ENCODE measurements at places on chromosomes 3 and 15.

- no peaks in the 10 kb centered on the region for H3K27me3 ChIP-seq
- no peaks in the 10 kb centered on the region for H3K4me1 ChIP-seq
- no peak overlapping the region for H3K4me3 ChIP-seq
- DNase-seq: no peak
- H3K36me3 ChIP-seq: no peaks in the 10 kb centered on the region
- H3K27ac ChIP-seq: no peak overlapping the region
Measured at GRCh38 chr15:92184679-92185230, 208.9 kb upstream of the ST8SIA2 start.

DNA sequence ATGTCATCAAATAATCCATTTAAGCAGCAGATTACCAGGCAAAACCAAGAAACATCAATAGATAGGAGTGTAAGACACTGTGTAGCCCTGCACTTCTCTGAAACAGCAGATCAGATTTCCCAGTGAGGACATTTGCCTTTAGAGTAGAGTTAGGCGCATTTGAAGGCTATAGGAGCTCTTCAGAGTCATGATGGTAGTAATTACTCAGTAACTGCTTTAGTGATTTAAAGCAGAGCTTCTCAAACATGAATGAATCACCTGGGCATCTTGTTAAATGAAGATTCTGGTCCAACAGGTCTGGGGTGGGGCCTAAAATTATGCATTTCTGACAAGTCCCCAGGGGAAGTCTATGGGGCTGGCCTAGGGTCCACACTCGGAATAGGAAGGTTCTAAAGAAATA, 36.9 kb downstream of the THRB start:
- no peaks in the 10 kb centered on the region for H3K4me1 ChIP-seq
- DNase-seq: no peak
- H3K36me3 ChIP-seq: no peaks in the 10 kb centered on the region
- H3K27me3 ChIP-seq: no peaks in the 10 kb centered on the region

- H3K4me1 ChIP-seq: no peaks in the 10 kb centered on the region
- no peak overlapping the region for H3K4me3 ChIP-seq
- no peak overlapping the region for H3K27ac ChIP-seq
Measured at GRCh38 chr15:35320158-35320780, 225.7 kb downstream of the DPH6 start.

GRCh38 chr3:157958457-157958856, 147.8 kb downstream of the SHOX2 start:
- no peak overlapping the region for H3K27ac ChIP-seq
- H3K4me1 ChIP-seq: no peaks in the 10 kb centered on the region
- no peaks in the 10 kb centered on the region for H3K36me3 ChIP-seq
- no peak overlapping the region for H3K4me3 ChIP-seq

DNA sequence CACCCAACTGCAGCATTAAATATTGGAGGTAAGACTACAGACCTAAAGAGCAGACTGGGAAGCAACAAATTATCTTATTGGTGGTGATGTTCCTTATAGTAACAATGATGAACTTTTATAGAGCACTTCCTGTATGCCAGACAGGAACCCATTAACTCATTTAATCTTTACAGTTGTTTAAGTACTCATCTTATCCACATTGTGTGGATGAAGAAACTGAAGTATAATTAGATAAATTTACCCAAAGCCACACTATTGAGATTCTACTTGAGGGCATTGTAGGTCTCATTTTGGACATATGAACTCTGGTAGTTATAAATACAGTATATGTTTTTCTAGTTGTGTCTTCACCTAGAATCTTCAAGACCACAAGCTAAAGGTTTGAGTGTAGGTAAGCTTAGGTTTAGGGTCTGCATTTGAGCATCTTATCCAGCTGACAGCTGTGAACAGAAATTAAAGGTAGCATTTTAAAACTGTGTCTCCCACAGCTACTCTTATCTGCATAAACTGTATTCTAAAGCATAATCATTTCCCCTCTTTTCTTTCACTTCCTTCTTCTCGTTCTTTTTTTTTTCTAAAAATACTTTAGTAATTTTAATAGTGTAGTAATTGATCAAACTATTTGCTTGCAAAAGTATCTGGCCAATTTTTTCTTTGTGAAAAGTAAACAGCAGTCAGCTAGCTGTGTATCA, 138.2 kb downstream of the UBE2E2 start:
- H3K27ac ChIP-seq: no peak overlapping the region
- H3K4me1 ChIP-seq: peaks cover 1% of the 10 kb centered on the region
- DNase-seq: no peak
- H3K4me3 ChIP-seq: no peak overlapping the region

- H3K4me3 ChIP-seq: no peak overlapping the region
- no peaks in the 10 kb centered on the region for H3K4me1 ChIP-seq
- no peak for DNase-seq
- no peaks in the 10 kb centered on the region for H3K36me3 ChIP-seq
- H3K27me3 ChIP-seq: no peaks in the 10 kb centered on the region
Measured at GRCh38 chr3:88137836-88138235, 11.9 kb upstream of the C3orf38 start.

DNA sequence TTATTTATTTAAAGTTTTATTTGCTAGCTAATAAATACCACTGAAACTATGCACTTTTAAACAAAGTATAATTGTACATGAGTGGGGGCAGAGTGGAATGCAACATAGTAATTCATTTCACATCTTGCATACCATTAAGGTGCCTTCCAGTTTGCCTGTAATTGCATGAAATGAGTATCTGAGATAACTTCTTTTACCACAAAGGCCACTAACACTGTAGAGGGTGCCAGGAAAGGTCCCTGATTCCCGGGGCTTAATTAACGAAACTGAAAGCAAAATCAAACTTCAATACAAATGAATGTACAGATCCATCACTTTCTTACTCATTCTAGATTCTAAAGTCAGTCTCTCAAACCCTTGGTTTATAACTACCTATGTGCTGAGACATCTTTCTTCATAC, 2.1 kb downstream of the CD47 start:
- H3K4me3 ChIP-seq: peak overlapping the region; percentile 5
- no peak overlapping the region for H3K27ac ChIP-seq
- H3K27me3 ChIP-seq: no peaks in the 10 kb centered on the region
- H3K36me3 ChIP-seq: no peaks in the 10 kb centered on the region
- DNase-seq: no peak

DNA sequence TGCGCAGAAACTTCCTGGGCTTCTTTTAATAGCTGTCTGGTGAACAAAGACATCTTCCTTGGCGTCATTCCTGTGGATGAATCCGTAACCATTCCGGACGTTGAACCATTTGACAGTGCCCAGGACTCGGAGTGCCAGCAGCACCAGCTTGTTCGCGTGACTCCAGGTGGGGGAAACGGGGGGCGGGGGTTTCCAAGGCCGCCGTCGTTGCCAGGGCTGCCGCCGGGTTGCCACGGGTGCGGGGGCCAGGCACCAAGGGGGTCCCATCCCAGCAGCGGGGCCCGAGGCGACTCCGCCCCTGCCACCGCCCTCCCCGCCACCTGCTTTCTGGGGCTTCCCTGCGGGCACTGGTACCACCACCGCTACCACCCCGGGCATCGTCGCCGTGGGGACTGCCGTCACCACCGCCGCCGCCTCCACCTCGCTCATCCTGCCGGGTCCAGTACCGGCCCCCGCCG, 22.8 kb downstream of the RGMA start:
- no peak overlapping the region for H3K4me3 ChIP-seq
- no peak overlapping the region for H3K27ac ChIP-seq
- H3K36me3 ChIP-seq: no peaks in the 10 kb centered on the region
- DNase-seq: no peak
- H3K27me3 ChIP-seq: no peaks in the 10 kb centered on the region

DNA sequence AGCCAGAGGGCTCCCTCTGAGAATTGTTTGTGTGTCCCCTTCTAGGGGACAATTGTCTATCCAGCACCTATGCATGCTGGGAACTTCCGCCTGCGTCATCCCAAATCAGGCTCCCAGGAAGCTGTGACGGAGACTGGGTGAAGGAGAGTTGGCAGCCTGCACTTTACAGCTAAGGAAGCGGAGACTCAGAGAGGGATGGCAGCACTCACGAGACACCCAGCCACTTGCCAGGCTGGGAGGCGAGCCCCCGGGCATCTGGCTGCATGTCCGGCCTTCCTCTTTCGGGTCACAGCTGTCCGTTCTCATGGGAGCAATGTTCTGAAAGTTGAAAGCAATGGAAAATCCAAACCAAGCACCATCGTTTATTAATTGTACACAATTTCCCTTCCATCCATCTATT, 45.5 kb upstream of the SLC6A11 start:
- H3K27ac ChIP-seq: no peak overlapping the region
- no peak overlapping the region for H3K4me3 ChIP-seq
- no peaks in the 10 kb centered on the region for H3K36me3 ChIP-seq
- DNase-seq: no peak
- H3K27me3 ChIP-seq: no peaks in the 10 kb centered on the region

GRCh38 chr15:90161950-90162361, 39.2 kb upstream of the SEMA4B start:
- H3K27me3 ChIP-seq: no peaks in the 10 kb centered on the region
- DNase-seq: no peak
- H3K4me1 ChIP-seq: peaks cover 7% of the 10 kb centered on the region

- no peak for DNase-seq
- no peaks in the 10 kb centered on the region for H3K36me3 ChIP-seq
- no peaks in the 10 kb centered on the region for H3K27me3 ChIP-seq
- peaks cover 12% of the 10 kb centered on the region for H3K4me1 ChIP-seq
- no peak overlapping the region for H3K4me3 ChIP-seq
Measured at GRCh38 chr3:43879166-43879565, 188.4 kb downstream of the ABHD5 start.

DNA sequence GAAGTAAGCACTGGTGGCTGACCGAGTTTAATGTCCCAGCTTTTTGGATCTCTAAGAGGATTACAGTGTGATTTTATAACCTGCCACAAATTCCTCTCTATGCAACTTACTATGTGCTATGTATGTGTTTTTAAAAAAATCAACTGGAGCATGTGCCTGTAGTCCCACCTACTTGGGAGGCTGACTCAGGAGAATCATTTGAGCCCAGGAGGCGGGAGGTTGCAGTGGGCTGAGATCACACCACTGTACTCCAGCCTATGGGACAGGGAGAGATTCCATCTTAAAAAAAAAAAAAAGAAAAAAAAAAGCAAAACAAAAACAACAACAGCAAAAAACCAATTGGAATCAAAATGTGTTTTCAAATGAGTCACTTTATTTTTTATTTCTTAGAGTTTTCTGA, 29.6 kb downstream of the DUT start:
- no peak overlapping the region for H3K4me3 ChIP-seq
- H3K36me3 ChIP-seq: no peaks in the 10 kb centered on the region
- no peak for DNase-seq
- no peaks in the 10 kb centered on the region for H3K27me3 ChIP-seq

Measured in ovary (tissue), 10 donors.